Caco-2 (cell line): ENCODE measurements at places on chromosomes 3 and 15. TPM values are rescaled to one million over a fixed set of nuclear protein-coding genes. Genes with fewer than 3 reads are reported as not detected.

- no peak for DNase-seq
These were observed 18.9 kb downstream of the SV2B start for GRCh38 chr15:91118817-91119590.

DNA sequence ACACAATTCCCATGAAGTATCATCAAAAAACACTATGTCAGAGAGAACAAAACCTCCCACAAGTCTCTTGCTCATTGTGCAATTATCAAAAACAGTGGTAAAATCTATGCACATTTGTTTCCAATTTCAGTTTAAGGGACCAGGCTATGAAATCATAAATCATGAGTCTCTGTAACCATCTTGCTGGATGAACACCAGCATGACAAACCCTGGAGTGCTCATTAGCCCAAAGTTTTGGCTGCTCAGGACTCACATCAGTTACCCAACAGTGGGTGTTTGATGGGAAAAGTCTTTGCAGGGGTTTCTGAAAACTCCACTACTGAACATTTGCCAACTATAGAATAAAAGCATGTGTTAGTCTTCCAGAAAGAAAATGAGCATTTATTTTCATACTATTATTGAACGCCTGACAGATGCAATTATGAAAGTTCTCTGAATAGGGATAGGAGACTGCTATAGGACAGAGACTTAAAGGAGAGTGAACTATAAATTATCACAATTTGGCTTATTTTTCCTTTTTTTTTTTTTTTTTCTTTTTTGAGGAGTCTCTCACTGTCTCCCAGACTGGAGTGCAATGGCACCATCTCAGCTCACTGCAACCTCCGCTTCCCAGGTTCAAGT lies 240.8 kb upstream of the KCNMB2 start:
- DNase-seq, result no peak

DNA sequence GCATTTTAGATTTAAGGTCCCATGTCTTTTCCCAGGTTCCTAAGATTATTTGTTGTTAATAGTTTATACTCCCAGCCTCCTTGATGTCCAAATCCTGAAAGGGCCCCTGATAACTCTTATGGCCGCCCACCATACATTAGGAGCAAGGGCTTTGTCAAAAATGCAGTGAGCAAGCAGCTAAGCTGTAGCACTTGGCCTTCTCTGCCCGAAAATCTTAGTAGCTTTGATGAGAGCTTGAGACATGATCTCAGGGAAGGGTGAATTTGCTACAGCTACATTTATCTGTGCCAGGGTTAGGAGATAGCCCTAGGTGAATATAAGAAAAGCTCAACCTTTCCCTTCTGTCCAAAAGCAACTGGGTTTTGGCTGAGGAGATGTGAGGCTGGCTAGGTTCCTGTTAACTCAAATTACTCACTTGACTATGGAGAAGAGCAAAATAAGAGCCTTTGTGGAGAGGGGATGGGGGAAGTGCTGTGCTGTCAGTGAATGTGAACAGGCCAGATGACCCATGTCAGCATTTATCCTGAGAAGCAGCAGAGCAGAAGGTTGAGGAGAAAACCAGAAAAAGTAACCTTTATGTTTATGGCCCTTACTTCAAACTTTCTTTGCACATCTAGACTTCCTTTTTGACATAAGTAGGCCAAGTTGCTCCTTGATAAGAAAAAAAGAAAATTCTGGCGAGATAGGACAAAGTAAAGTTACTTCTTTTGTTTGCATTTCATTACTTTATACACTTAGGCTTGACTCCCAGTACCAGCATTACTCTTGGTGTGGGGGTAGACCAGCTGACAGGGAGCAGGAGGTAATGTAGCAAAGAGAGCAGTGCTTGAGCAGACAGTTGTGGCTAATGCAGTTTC lies 21.1 kb downstream of the MAPK6 start:
- DNase-seq, result no peak

- no peak for DNase-seq
These were observed 288.2 kb upstream of the RORA start for GRCh38 chr15:61517335-61517734.

DNA sequence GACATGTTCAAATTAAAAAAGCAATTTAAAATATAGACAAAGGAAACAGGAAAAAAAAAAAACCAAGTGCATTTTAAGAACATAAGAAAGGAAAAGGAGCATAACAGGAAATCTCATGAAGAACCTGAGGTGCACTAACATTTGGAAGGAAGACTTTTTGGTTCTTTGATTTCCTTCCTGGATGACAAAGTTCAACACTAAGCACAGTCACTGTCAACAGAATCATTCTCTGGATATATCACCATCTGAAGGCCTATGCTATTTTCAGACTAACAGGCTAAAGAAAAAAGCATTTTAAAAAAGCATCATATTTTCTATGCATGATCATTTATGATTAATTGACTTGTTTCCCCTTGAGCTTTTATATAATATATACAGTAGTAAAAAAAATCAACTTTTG lies 349.6 kb downstream of the PLCL2 start:
- no peak for DNase-seq

DNA sequence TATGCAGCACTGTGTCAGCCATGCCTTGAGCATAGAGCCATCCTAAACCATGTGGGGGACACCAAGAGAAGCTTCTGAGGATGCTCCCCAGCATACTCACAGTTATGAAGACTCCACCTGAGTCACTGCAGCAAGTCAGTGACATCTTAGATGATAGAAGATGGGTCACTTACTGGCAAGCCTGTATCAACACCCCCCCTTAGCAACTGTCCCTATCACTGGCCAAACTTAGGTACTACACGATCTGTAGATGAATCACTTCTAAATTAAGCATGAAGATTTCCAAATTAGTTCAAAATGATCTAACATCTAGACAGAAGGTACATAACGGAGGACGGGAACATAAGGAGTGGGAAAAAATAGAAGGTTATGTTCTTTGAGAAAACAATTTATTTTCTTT lies 13.2 kb upstream of the LMCD1 start:
- no peak for DNase-seq

GRCh38 chr3:105762749-105763658 lies 105.8 kb downstream of the CBLB start:
- DNase-seq, result no peak

PLSCR2 gene
- total RNA-seq, result not detected in 2 replicates

CPNE4 gene
- 0.41 TPM in 1 of 2 replicates, not detected in the other for total RNA-seq

SPESP1 gene
- total RNA-seq, result not detected in 2 replicates

ECE2 gene
- total RNA-seq, result not detected in 2 replicates

MST1R gene
- total RNA-seq, result 11.8 and 13.6 TPM in 2 replicates
